Astrocyte (in vitro differentiated cells and primary cell): ENCODE measurements at places on chromosomes 5 and 9.

DNA sequence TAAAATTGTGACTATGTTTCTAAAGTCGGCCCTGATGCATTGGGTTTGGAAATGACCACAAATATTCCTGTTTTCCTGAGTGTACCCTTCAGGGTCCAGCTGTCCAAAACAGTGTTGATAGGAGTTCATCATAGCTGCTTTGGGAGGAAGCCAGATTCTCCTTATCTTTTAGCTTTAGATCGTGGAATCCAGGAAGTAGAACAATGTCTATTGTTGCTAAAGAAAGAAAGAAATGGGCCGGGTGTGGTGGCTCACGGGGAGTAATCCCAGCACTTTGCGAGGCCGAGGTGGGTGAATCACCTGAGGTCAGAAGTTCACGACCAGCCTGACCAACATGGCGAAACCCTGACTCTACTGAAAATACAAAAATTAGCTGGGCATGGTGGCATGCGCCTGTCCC, 9.5 kb downstream of the CAVIN4 start:
- DNase-seq = peak; percentile 83

GRCh38 chr9:85260275-85260845, 481.4 kb downstream of the AGTPBP1 start:
- DNase-seq = no peak

DNA sequence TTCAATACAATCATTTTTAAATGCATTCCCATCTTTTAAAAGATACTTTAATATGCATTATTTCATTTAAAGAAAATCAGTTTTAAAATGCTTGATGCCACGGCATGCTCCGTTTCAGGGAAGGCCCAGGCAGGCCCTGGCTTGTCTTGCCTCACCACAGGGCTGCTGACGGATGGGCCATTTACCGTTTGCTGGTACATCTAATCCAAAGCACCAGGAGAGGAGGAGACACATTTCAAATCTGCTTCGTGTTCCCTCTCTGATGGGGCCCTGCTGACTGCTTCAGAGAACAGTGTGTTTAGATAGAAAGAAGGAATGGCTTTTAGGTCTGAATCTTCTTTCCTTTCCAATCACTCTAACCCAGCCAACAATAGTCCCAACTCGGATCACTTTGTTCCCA, 185.2 kb downstream of the DCP2 start:
- no peak for DNase-seq

GRCh38 chr5:72508241-72509170, 1.3 kb upstream of the ZNF366 start:
- DNase-seq = no peak

DNA sequence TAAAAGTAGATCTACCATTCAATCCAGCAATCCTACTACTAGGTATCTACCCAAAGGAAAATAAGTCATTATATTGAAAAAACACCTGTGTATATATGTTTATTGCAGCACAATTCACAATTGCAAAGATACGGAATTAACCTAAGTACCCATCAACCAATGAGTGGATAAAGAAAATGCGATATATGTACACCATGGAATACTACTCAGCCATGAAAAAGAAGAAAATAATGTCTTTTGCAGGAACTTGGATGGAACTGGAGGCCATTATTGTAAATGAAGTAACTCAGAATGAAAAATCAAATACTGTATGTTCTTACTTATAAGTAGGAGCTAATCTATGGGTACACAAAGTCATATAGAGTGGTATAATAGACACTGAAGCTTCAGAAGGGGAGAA, 63.4 kb upstream of the PITX1 start:
- no peak for DNase-seq

- DNase-seq = no peak
Measured at GRCh38 chr5:53884417-53884816, 324.0 kb downstream of the NDUFS4 start.

DNA sequence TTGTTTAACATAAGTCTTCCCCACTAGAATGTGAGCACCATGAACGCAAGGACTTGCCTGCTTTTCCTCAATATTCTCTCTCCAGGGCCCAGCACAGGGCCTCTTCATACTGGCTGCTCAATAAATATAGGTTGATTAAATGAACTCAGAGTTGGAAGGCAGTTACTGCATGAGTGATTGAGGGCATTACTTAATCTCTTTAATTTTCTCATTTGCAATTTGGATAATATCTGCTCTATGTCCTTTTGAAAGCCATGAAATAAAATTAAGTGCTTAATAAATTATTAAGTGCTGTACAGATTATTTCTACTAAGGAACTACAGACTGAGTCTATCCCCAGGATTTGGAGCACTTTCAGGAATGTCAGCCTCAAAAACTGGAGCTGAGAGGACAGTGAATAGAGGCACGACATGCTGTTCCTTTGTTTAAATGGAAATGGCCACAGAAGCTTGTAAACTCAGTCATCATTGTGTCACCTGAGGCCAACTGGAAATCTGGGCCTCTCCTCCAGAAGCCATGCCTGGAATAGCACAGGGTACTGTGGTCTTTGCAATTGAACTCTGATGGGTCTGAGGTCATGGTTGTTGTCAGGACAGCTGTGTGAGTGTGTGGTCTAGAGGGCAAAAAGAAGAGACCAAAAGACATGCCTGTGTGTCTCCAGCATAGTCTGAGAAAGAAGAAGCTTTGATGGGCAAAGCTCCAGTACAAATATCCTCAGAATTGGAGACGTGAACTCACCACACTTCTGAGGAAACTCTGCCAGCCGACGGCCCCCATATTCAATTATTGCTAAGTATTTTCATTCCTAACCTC, 86.1 kb downstream of the SH3TC2 start:
- DNase-seq = peak; percentile 51

DNA sequence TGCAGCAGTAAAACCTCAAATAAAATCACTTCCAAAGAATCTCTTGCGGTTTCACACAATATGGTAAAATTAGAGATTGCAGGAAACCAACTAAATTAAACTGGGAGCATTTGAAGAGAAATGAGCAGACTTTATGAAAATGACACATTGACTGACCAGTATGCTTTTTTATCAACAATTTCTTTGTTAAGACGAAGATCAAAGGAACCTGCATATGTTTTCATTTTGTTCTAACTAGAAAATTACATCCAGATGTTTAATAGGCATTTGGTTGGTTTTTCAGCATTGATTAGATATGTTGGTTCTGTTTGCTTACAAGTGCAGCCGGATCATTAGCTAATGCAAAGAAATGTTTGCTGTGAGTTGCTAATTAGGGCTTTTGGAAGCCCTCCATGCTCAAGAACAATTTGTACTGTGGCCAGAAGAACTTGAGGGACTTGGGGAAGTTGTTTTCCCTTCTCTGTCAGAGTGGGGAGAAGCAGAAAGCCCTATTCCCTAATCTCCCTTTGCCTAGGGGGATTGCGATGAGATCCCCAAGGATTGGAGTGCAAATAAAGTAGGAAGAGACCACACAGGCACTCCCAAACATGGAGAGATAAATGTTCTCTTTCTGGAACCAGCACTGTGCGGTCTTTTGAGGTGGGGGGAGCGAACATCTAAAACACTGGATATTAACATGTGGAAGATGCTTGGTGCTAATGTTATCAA, 4.5 kb upstream of the TLE1 start:
- peak; percentile 77 for DNase-seq

- DNase-seq = no peak
Measured at GRCh38 chr5:92930057-92930456, 651.0 kb downstream of the NR2F1-AS1 start.

DNA sequence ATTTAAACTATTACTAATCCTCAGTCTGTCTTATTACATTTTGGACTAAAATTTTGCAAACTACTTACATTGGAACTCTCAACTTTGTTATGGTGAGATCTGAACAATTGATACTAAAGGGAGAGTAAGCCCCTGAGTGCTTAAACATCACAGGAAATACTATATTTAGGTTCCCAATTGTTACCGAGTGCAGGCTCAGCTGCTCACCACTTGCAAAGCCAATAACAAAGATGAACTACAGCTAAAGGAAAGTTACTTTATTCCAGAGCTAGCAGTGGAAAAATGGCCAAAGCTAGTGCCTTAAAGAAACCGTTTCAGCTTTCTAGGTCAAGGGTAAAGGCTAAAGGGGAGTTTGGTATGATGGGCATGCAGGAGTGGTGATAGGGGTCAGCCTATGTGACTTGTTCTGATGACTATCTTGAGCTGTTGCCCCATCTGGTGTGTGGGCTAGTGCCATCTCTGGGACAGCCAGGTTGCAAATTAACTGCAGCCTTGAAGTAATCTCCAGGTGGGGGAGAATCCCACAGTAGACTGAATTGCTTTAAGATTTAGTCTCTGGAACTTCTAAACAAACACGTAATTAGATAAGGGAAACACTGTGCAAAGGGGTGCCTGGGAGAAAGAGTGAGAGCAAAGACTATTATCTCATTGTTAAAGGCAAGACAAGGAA, 7.8 kb upstream of the NDUFB6 start:
- no peak for DNase-seq

- no peak for DNase-seq
Measured at GRCh38 chr9:97908705-97909104, 13.6 kb downstream of the TRMO start.

DNA sequence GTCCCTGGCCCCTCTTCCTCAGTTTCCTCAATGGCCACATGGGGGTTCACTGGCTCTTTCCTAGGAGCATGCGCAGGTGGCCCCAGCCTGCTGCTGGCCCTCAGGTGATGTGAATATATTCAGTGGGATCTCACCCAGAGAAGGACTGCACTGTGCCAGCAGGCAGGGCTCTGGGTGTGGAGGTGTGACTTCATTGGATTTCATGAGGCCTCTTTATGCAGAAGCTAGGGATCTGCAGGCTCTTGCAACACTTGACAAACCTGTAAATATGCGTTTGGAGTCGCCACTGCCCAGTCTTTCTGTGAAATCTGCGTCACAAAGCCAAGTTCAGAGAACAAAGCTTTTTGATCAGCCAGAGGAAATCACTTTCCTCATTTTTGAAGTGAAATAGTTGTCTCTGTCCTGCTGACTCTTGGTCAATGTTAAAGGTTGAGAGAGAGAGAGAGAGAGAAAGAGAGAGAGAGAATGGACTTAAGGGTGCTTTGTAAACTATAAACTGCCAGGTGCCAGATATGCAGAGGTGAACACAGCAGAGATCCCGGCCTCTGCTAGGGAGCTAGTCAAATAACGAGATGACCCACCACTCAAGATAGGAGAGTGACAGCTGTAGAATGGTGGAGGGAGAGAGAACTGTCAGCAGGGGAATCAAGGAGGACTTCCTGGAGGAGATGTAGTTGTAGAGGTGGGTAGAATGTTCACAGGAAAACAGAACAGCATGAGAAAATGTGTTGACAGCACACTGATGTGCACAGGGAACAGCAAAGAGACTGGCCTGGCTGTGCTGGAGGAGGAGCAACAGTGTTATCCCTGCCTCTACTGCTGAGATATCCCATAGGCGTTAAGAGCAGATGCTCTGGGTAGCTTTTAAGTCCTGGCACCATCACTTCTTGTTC, 167.0 kb upstream of the ZNF618 start:
- DNase-seq = no peak
